Left ventricle myocardium superior (tissue), 1 donor: ENCODE measurements at places on chromosomes 4 and X. TPM values are rescaled to one million over a fixed set of nuclear protein-coding genes. Genes with fewer than 3 reads are reported as not detected.

Gene GAGE1
- not detected for total RNA-seq

Gene CXorf65
- total RNA-seq = not detected

DNA sequence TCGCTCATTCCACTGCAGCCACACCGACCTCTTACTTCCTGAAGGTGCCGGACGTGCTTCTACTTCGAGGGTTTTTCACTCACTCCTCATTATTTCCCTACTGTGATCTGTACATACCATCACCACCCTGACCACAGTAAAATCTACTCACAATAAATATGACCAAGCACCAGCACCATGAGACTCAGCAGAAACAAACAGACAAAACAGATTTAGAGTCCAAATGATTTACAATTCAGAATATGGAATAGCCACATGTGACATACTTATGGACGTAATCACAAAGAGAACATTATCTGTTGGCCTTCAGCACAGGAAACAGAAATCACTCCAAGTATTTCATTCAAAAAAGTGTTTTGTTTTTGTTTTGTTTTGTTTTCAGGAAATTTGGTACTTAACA is 16.1 kb upstream of the KLB start:
- DNase-seq = no peak

GRCh38 chr4:68361146-68361589 is 11.3 kb upstream of the YTHDC1 start:
- DNase-seq = no peak

DNA sequence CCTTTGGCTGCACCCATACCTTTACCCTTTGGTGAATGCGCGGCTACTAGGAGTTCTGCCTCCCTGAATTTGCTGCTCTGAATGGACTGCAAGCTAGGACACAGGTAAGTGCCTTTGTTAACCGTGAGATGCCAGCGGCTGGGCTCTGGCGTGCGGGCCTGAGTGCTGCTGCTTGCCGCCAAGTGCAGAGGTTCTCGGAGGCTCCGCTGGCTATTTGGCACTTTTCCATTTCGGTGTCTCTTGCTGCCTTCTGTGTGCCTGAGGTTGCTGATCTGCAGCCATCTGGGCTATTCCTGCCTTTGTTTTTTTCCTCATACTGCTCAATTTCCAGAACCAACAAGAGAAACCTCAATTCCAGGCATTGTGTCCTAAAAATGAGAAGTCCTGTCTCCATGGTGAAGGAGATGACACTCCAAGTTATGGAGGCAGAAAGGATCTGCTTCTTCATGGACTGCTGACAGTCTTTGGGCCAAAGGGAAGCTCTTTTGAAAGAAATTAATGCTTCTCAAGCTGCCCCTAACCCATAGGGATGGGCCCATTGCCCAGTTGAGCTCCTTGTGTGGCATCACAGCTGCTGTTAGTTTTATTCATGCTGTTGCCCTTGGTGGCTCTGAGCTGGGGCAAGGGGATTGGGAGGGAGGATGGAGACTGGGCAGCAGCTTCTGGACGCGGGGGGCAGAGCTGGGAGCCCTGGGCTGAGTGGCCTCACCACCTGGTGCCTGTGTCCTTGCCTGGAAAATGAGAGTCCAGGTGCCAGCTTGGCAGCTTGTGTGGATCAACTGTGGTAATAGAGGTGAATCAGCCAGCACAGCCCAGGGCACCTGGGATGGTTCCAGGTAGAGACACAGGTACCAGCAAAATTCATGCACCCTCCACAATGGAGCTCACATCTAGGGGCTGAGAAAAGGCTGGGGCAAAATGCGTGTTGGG is 3.8 kb upstream of the TBC1D14 start:
- no peak for DNase-seq

- no peak for DNase-seq
Observed at GRCh38 chr4:39609454-39609931, 29.2 kb downstream of the SMIM14 start.

GRCh38 chr4:101009471-101009870 is 337.9 kb downstream of the PPP3CA start:
- DNase-seq = no peak

DNA sequence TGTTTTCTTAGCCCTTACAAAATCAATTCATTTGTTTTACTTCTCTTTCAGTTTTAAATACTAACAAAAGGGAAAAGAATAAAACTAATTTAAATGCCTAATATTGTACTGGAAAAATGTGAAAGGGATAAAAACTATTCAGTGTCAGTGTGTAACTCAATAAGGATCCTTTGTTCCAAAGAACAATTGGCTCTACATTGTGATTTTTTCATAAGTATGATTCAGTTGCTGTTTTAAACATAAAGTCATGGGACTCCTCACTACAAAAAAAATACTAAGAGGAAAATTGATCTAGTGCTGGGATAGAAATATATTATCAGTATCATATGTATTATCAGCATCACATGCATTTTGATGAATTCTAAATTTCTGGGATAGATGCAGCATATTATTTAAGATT is 199.4 kb upstream of the TRAM1L1 start:
- no peak for DNase-seq

- DNase-seq = no peak
Observed at GRCh38 chr4:162323919-162324318, 160.1 kb upstream of the FSTL5 start.

DNA sequence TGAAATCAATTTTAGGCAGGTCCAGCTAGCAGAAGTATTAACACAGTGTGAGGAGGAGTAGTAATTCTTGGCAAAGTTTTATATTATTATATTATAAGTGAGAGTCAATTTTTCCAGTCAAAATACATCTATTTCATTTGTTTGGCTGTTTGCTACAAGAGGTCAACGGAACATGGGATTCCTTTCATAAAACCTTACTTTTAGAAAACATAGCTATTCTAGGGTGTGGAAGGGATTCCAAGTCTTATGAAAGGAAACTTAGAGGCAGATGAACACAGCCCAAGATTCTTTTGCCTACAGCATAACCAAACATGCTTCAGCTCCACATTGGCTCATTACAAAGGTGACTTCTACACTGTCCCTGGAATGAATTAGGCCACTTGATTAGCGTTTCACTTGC is 29.9 kb upstream of the PCDH19 start:
- DNase-seq = no peak

Gene MFAP3L
- total RNA-seq = 3.9 TPM

DNA sequence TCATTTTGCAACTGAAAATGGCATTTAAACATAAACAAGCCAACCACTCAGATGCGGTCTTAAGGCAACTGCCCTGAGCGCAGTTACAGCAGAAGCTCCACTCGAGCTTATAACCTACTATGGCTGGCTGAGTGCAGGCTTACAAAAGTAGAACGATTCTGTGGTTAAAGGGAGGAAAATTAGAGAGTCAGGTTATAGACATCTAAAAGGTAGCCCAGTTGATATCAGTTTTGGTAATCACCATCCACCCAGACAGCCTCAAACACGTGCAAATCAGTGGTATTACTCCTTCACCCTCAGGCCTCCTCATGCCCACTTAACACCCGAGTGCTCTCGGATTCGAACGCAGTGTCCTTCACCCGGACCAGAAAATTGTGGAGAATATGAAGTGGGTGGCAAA is 3.1 kb downstream of the LEF1 start:
- DNase-seq = no peak

Gene FMR1NB
- not detected for total RNA-seq

GRCh38 chr4:81257816-81258215 is 42.8 kb upstream of the PRKG2 start:
- DNase-seq = no peak

- no peak for DNase-seq
Observed at GRCh38 chr4:186999686-187000085, 276.0 kb upstream of the FAT1 start.

Gene DSPP
- not detected for total RNA-seq

Gene HSFX2
- not detected for total RNA-seq

Gene SHOX
- total RNA-seq = not detected

GRCh38 chr4:24778464-24779225 is 16.7 kb upstream of the SOD3 start:
- peak; percentile 35 for DNase-seq

DNA sequence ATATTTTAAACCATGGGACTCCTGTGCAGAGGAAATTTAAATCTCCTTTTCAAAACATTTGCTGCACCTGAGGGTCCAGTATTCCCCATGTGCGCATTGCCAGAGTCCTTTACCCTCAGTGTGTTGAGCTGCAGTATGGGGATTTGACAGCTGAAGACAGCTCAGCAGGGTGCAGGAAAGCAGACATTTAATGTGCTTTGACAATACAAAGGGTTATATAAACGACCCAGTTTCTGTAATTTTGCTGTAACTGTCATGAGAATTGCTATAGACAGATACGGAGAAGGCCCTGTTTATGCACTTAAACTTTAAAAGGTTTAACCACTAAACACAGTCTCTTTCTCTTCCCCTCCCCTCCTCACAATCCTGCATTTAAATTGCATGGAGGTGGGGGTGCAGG is 393.4 kb downstream of the MID1IP1 start:
- DNase-seq = no peak

GRCh38 chr4:115090483-115091075 is 22.8 kb downstream of the NDST4 start:
- DNase-seq = no peak
